MV-4-11 (cell line): ENCODE measurements at places on chromosomes 7 and 10.
A peak's percentile ranks its signal among the peaks of the same experiment; 100 is the strongest.

- DNase-seq, result no peak
Measured at GRCh38 chr7:34224281-34224680, 318.9 kb downstream of the BMPER start.

DNA sequence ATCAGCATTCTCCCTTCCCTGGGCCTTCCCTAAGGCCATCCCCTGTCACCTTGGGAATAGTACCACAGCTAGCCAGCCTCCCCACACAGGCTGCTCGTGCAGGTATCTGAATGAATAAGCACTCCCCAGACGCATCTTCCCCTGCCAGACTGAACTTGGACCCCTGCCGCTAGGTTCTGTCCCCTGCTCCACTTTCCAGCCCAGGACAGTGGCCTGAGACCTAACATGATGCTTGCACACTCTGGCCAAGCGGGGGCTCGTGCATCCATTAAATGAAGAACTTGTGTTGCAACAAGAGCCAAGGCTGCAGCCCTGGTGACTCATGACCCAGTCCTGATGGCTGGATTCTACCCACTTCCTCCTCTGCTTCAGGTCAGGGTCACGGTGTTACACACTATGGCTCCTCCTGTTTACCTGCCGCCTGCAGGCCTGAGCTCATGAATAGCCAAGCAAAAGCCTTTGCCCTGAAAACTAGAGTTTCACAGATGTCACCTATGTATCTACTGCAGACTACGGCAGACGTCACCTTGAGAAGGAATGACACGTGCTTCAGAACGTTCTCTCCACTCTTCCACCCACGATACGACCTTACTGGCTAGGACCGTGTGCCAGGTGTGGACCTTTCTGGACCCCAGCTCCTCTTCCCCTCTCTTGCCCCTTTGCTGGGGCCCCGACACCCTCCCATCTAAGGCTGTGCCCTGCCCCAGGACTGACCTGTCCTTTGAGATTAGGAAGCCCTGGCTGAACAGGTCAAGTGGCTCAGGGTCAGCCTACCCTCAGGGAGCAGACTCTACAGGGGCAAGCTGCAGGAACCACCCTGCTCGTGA lies 6.5 kb downstream of the ASB13 start:
- peak; percentile 93 for DNase-seq

DNA sequence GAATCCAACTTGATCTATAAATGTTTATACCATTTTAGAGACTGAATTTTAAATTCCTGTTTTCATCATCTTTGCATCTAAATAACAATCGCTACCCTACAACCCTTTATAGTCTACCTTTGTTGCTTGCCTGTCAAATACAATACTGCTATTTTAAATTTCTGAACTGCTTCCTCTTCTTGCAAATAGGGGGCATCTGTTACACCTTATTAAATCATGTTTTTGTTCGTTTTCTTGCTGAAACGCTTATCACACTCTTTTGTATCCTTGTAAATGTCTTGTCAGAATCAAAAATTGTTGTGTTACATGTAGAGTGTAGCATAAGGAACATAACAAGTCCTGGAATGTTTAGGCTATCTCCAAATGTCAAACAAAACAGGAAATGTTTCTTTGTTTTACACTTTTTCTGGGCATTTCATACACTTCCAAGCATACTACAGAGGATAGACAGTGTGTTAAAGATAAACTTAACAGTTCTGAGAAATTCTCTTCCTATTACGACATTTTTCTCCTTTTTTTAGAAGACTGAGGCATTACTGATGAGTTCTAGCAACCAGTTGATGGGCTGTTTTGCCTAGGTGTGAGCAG lies 281.3 kb downstream of the GPR158 start:
- DNase-seq, result peak; percentile 37

GRCh38 chr10:130484468-130485180 lies 348.4 kb downstream of the GLRX3 start:
- no peak for DNase-seq

DNA sequence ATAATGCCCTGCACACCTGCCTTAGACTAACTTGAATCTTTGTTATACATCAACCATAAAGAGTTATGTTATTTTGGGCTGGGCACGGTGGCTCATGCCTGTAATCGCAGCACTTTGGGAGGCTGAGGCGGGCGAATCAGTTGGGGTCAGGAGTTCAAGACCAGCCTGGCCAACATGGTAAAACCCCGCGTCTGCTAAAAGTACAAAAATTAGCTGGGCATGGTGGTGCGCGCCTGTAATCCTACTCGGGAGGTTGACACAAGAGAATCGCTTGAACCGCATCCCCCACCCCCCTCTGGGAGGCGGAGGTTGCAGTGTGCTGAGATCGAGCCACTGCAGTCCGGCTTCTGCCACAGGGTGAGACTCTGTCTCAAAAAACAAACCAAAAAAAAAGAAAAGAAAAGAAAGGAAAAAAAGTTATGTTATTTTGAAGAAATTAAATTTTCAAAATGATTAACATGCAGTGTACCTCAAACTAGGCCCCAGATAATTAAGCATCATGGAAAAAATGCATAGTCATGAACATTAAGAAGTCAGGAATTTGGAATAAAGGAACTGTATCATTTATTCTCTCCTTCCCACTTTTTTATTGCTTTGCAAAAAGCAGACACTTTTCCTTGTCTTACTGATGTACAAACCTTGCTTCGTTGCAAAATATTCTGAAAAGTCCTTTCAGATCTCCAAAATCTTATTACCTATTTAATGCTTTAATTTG lies 43.3 kb downstream of the STAM start:
- no peak for DNase-seq

- DNase-seq, result peak; percentile 90
Measured at GRCh38 chr10:110918269-110918642, 724 bp downstream of the BBIP1 start.

DNA sequence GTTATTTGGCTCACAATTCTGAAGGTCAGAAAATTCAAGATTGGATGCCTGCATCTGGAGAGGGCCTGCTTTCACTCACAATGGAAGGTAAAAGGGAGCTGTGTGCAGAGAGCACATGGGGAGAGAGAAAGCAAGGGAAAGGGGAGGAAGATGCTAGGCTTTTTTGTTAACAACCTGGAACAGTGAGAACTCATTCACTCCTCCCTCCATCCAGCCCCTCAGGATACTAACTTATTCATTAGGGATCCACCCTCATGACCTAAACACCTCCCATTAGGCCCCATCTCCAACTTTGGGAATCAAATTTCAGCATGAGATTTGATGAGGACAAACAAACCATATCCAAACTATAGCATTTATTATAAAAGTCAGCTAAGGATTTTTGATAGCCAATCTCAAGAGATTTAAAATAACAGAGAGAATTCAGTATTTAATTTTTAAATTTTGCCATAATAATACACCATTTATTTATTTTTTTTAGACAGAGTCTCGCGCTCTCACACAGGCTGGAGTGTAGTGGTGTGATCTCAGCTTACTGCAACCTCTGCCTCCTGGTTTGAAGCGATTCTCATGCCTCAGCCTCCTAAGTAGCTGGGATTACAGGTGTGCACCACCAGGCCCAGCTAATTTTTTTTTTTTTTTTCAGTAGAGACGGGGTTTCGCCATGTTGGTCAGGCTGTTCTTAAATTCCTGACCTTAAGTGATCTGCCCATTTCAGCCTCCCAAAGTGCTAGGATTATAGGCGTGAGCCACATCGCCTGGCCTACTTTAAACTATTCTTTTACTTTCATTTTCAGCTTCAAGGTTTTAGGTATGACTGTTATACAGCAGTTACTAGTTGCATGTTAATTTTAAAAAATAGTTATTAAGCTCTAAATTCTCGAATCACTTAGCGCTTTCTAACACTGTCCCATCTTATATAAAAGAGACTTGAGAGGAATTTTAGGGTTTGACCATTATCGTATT lies 20.3 kb upstream of the ETV1 start:
- DNase-seq, result no peak

- DNase-seq, result no peak
Measured at GRCh38 chr7:13028825-13029099, 341.3 kb downstream of the ARL4A start.

DNA sequence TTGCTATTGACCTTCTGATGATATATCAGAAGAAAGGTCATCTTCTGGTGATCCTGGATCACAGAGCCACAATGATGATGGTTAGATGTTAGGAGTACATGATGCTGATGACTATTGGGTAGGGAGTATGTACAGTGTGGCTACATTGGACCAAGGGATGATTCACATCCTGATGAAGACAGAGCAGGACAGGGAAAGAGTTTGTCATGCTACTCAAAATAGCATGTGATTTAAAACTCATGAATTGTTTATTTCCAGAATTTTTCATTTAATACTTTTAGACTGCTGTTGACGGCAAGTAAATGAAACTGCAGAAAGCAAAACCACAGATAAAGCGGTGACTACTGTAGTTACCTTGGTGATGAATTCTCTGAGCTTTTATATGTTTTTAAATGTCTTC lies 397.3 kb downstream of the PPP1R3A start:
- peak; percentile 42 for DNase-seq

GRCh38 chr10:113389969-113390368 lies 162.9 kb upstream of the HABP2 start:
- no peak for DNase-seq

- DNase-seq, result peak; percentile 82
Measured at GRCh38 chr10:28432210-28432676, 100.7 kb upstream of the WAC start.

DNA sequence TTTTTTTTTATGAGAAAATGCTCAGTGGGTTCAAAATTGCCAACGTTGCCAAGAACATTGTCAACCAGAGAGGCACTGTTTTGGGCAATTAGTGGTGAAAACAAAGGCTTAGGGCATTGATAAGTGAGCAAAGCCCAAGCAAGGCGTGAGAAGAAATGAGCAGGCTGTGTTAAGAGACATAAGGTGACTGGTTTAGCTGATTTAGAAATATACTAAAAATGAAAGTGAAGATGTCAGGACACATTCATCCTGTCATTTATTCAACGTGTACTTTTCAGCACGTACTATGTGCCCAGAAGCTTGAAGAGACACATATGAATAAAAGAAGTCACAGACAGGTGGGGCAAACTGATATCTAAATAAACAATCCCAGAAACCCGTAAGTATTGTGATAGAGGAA lies 31.8 kb downstream of the AOAH start:
- DNase-seq, result no peak

DNA sequence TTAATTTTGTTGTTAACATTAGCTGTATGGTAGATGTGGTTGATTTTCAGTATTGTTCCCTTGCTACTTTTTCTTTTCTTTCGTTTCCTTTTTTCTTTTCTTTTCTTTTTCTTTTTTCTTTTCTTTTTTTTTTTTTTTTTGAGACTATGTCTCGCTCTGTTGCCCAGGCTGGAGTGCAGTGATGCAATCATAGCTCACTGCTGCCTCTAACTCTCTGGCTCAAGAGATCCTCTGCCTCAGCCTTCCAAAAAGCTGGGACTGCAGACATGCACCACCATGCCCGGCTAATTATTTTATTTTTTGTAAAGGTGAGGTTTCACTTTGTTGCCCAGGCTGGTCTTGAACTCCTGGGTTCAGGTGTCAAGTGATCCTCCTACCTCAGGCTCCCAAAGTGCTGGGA lies 14.4 kb downstream of the SLC26A3 start:
- DNase-seq, result no peak

- DNase-seq, result no peak
Measured at GRCh38 chr7:25067726-25068501, 57.1 kb downstream of the CYCS start.

DNA sequence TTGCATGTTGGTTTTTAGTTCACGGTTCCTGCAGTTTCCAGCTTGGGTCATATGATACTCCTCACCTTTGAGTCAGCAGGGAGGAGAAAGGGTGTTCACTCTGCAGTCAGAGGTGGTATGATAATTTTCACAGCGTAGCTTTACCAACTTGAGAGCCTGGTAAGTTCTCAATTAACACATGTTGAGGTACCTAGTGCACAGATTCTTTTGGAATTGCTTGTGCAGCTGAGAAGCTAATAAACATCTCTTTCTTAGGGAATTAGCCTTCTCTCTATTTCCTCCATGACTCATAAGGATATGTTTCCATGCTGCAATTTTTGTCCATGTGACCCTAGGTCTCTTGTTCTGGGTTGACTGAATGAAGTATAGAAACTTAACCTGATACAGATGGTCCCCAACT lies 166.6 kb downstream of the KIF20B start:
- no peak for DNase-seq

- no peak for DNase-seq
Measured at GRCh38 chr7:112982441-112983063, 104.1 kb downstream of the GPR85 start.

- DNase-seq, result no peak
Measured at GRCh38 chr10:125011171-125011925, 69.4 kb downstream of the ZRANB1 start.

- no peak for DNase-seq
Measured at GRCh38 chr7:3527496-3528124, 226.6 kb downstream of the SDK1 start.
